ENCODE measurements at places on chromosomes 1 and 21. TPM values are rescaled to one million over a fixed set of nuclear protein-coding genes. Genes with fewer than 3 reads are reported as not detected.

Gene HPCAL4
- 0.94 TPM for total RNA-seq

Gene LHX8
- not detected for total RNA-seq

Gene C4BPB
- 1.4 TPM for total RNA-seq

Gene LAMB3
- total RNA-seq, result 3.1 TPM

GRCh38 chr21:38120984-38121855 is 135.6 kb upstream of the KCNJ15 start:
- no peak for DNase-seq

Data from activated CD4-positive, alpha-beta T cell treated with anti-CD3 and anti-CD28 coated beads for 36 hours (primary cell).